ENCODE measurements at places on chromosomes 3 and 15. TPM values are rescaled to one million over a fixed set of nuclear protein-coding genes. Genes with fewer than 3 reads are reported as not detected.

Gene ARL8B
- polyA plus RNA-seq = 39.4 TPM

Gene NPAP1
- polyA plus RNA-seq = not detected

Gene IDH3A
- polyA plus RNA-seq = 59.7 TPM

Gene SLITRK3
- not detected for polyA plus RNA-seq

Gene HHLA2
- polyA plus RNA-seq = not detected

DNA sequence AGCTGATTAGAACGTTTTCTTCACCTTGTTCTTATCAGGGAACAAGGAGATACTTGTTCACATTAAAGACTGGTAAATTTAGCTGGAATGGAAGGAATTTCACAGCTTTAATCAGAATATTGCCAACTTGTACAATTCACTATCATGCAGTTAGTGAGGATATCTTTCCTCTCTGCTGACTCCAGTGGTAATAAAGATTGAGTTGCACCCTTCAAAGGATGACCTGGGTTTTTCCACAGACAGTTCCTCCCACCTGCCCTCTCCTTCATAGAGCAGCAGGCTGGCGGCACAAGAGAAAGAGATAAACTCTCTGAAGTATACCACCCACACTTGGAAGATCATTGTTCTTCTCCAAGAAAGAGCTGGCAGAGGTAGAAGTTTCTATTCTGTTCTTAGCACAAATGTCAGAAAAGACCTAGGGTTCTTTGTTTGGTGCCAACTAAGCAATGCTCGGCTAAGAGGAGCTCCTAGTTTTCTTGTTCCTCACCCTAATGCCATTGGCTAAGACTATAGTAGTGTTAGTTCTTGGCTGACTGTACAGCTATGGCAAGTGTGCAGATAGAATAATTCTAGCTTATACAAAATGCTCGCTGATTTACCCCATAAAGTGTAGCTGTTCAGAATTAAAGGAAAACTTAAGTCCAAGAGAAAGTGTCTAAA, 169.1 kb downstream of the CLSTN2 start:
- no peak for DNase-seq
- H3K4me1 ChIP-seq = no peaks in the 10 kb centered on the region
- H3K27me3 ChIP-seq = peaks cover 2% of the 10 kb centered on the region
- H3K27ac ChIP-seq = no peak overlapping the region
- no peaks in the 10 kb centered on the region for H3K36me3 ChIP-seq
- no peak overlapping the region for H3K4me3 ChIP-seq

DNA sequence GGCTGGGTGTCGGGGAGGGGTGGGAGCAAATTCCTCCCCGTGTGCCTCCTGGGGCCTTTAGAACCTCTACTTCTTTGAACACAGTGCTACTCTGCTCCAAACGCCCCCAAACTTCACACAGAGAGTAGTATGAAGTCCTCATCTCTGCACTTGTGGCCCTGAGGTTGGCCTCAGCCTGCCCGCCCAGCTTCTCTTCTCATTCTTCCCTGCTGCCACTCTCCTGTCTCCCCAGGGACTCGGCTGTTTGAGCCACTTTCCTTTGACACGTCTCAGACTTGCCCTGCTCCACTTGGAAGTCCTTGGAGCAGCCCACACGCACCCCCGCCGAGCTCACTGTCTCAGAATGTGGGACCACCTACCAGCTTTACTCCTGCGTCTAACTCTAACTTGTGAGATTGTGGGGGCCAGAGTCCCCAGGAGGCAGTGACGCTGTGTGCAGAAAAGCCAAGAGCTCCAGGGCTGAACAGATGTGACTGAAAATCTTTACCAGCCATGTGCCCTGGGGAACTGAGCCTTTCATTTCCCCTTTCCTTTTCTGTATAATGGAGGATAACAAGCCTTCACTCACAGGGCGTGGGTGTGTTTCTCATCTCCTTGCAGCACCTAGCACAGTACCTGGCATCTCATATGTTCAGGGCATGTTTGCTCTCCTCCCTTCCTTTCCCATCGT, 233.6 kb upstream of the CTDSPL start:
- no peaks in the 10 kb centered on the region for H3K4me1 ChIP-seq
- H3K27ac ChIP-seq = no peak overlapping the region
- no peaks in the 10 kb centered on the region for H3K36me3 ChIP-seq
- H3K27me3 ChIP-seq = peaks cover 3% of the 10 kb centered on the region

- no peak for DNase-seq
- H3K27me3 ChIP-seq = no peaks in the 10 kb centered on the region
- no peak overlapping the region for H3K4me3 ChIP-seq
- H3K27ac ChIP-seq = peak overlapping the region; percentile 70
- peaks cover 14% of the 10 kb centered on the region for H3K4me1 ChIP-seq
- H3K36me3 ChIP-seq = peaks cover 30% of the 10 kb centered on the region
These were observed 30.9 kb downstream of the PRKCD start for GRCh38 chr3:53191836-53192480.

- H3K36me3 ChIP-seq = no peaks in the 10 kb centered on the region
- H3K4me1 ChIP-seq = no peaks in the 10 kb centered on the region
- H3K27me3 ChIP-seq = peaks cover 7% of the 10 kb centered on the region
- DNase-seq = no peak
These were observed 19.5 kb upstream of the MASP1 start for GRCh38 chr3:187310954-187311470.

GRCh38 chr15:64792282-64792681, 16.9 kb upstream of the RBPMS2 start:
- DNase-seq = no peak
- no peaks in the 10 kb centered on the region for H3K27me3 ChIP-seq
- H3K36me3 ChIP-seq = no peaks in the 10 kb centered on the region
- H3K4me3 ChIP-seq = no peak overlapping the region
- H3K27ac ChIP-seq = no peak overlapping the region

GRCh38 chr3:43104660-43105595, 951 bp downstream of the POMGNT2 start:
- H3K4me1 ChIP-seq = peaks cover 18% of the 10 kb centered on the region
- no peaks in the 10 kb centered on the region for H3K27me3 ChIP-seq
- H3K27ac ChIP-seq = peak overlapping the region; percentile 40
- H3K36me3 ChIP-seq = no peaks in the 10 kb centered on the region
- H3K4me3 ChIP-seq = peak overlapping the region; percentile 74
- no peak for DNase-seq

GRCh38 chr3:180011927-180012326, 24.8 kb downstream of the PEX5L start:
- no peak overlapping the region for H3K27ac ChIP-seq
- DNase-seq = no peak
- no peak overlapping the region for H3K4me3 ChIP-seq
- no peaks in the 10 kb centered on the region for H3K4me1 ChIP-seq
- H3K27me3 ChIP-seq = no peaks in the 10 kb centered on the region
- H3K36me3 ChIP-seq = no peaks in the 10 kb centered on the region

DNA sequence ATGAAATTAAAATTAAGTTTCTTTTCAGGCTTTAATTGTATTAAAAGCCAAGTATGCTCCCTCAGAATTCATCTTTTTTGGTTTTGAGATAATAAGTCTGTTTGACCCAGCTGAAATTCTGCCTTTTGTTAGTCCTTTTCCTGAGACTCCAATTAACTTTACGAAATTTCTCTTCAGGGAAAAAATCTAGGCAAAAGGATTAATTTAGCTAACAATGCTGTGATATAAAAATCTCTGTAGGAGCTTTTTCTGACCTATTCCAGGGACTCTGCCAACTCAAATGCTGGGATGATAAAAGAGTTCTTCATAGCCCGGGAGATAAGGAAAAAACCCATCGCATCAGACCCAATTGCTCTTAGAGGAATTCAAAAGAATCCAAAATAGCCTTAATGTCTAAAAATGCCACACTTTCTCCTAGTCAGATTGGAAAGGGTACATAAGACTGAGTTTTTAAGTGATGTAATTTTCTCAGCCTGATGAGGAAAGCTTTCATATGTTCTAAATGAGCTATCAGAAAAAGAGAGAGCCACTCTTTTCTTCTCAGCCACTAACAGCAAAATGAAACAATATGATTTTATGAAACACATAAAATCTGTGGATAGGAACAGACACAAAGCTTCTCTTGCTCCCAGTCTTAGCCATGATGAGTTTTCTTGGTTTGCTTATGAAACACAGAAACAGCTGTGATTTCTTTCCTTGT, 405.1 kb downstream of the ROBO1 start:
- H3K36me3 ChIP-seq = no peaks in the 10 kb centered on the region
- H3K4me3 ChIP-seq = no peak overlapping the region
- H3K4me1 ChIP-seq = no peaks in the 10 kb centered on the region
- no peak overlapping the region for H3K27ac ChIP-seq
- no peaks in the 10 kb centered on the region for H3K27me3 ChIP-seq
